Stimulated activated CD4-positive, alpha-beta T cell treated with anti-CD3 and anti-CD28 coated beads, Interleukin-2, amount 100 ng/mL, for 4 hours (primary cell): ENCODE measurements at places on chromosomes 6 and 20.
A peak's percentile ranks its signal among the peaks of the same experiment; 100 is the strongest.

DNA sequence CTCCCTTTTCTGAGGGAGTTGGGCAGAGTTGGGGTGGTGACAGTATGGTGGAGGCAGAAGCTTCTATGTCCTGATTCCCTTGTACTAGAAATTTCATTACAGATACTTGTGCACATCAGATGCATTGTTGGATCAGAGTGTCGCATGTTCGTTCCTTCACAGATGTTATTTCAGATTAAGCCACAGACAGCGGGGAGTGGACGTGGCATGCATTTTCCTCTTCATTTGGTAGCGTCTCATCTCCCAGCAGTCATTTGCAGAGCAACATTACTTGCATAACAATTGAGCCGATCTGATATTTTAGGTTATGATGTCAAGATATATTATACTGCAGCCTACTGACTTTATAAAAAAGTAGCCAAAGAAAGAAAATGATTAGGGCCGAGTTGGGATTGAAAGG is 261.6 kb upstream of the SASH1 start:
- DNase-seq: no peak

DNA sequence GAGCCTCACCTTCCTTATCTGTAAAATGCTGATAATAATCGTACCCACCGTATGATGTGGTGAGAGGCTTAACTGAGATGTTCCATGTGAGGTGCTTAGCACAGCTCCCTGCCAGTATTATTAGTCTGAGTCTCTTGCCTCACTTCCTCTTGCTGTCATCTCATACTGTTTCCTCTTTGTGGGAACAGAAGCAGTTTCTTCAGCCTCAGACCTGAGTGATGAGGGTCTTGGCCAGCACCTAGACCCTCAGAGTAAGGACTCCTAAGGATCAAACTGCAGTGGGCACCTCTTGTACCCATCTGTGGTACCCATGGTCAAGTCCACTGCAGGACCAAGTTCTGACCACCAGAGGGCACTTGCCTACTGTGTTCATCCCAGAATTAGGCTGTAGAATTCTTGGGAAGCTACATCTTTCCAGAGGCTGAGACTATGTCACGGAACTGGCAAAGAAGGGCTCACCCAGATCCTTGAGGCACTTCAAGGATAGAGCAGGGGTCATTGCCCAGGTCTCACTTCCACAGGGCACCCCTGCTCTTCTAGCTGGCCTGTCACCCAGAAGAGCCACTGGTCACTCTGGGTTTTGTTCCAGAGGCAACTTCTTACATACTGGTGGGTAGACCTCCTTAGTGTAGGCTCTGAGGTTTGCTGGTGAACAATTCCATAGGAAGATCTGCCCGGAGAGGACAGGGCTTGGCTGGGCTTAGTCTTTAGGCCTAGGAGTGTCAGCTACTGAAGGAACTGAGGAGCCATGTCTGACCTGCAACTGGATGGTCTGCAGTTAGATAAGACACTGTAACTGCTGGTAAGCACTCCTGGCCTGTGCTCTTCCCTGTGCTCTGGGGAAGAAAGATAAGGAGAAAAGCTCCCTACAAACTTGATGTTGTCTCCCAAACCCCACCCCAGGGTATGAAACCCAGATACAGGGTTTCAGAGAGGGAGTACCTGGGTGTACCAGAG is 20.6 kb upstream of the SGK2 start:
- DNase-seq: peak; percentile 21

- no peak for DNase-seq
Observed at GRCh38 chr6:129111853-129112252, 228.9 kb downstream of the LAMA2 start.

- no peak for DNase-seq
Observed at GRCh38 chr6:79665725-79666551, 34.8 kb downstream of the SH3BGRL2 start.

DNA sequence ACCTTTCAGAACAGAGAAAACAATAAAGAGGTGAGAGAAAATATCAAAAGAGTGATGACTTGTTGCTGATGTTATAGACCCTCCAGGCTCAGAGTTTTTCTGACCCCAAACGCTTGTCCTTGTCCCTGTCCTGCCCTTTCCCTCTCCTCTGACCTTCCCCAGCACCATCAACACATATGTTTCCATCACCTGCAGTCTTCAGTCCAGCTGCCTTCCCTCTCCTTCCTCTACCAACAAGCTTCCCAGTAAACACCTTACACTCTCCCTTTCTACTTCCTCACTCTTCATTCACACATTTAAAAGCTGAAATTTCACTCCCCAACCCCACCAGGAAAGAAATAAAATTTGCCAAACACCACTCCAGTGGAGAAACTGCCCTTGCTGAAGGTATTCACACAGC is 25.4 kb upstream of the AFDN start:
- DNase-seq: no peak

DNA sequence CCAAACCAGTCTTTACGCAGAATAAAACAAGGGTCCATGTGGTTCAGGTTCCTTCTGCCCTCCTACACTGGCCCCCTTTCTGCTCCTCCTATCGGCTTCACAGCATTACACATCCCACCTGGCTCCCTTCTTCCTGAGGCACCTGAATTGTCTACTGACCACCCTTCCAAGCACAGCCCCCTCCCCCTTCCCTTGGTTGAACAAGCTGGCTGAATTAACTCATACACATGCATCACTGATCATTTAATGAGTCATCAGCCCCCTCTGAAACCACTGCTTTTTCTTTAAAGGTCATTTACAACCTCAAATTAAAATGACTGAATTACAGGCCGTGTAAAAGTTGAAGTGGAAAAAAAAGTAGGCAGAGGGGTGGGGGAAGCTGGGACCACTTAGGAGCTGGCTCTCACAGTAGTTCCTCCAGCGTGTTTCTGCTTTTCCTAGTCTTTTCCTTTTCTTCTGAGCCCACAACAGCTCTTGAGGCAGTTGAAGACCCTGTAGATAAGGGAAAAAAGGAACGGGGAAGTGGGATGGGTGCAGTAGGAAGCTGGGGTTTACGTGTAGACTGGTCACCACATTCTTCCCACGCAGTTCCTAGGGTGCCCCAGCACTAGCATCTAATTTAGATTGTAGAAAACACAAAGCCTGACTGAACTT is 67.6 kb downstream of the FYN start:
- DNase-seq: peak; percentile 46

GRCh38 chr6:32108094-32108627 is 977 bp downstream of the TNXB start:
- no peak for DNase-seq

- DNase-seq: no peak
Observed at GRCh38 chr20:62978561-62978943, 26.0 kb downstream of the SLC17A9 start.
